ENCODE measurements at places on chromosomes 1 and 21.

DNA sequence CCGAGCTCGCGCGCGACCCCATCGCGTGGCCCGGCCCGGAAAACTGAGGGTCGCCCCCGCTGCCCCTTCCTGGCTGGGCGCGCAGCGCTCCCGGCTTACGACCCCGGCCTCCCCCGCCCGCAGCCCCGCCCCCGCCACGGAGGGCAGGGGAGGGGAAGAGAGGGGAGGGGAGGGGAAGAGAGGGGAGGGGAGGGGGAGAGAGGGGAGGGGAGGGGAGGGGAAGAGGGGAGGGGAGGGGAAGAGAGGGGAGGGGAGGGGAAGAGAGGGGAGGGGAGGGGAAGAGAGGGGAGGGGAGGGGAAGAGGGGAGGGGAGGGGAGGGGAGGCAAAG is 6.7 kb upstream of the ANKRD65 start:
- DNase-seq = no peak

- DNase-seq = no peak
Measured at GRCh38 chr21:35106246-35106835, 57.2 kb upstream of the RUNX1 start.

DNA sequence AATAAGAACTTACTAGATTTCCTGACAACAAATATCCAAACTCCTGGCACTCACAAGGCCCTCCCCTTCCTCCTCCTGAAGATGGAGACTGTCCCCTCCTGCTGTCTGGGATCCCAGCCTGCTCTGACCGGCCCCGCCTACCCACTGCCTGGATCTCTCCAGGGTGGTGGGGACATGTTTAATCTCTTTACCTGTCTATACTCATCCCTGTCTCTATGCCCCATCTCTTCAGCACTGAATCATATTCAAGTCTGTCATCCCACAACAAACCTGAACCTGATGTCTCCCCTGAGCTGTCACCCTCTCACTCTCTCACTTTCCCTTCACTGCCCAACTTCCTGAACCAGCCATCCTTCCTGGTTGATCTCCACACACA is 22.1 kb downstream of the MATN1 start:
- no peak for DNase-seq

DNA sequence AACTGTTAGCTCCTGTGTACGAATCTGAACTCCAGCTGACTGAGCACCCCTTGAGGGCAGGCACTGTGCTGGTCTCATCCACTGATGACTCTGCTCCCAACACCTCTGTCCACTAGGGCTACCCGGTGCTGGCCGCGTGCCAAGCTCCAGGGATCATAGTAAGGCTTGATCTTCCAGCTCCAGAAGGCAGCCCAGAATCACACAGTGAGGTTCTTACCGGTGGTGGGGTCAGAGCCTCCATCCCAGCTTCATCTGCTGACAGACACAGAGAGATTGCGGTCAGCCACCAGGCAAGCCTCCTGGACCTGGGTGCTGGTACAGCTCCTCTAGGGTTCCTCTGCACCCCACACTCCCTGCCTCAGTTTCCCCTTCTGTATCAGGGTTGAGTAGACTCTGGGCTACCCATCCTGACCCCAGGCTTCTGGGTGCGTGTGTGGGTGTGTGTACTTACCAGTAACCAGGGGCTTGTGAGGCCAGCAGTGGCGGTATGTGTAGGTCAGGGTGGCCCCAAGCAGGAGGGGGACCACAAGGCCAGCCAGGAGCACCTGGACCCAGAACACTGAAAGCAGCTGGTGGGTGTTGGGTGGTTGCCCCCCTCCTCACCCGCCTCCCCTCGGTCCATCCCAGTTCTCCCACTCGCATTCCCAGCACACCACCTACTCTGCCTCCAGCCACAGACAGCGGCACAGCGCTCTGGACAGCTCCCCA is 3.4 kb downstream of the TNFRSF25 start:
- no peak for DNase-seq

GRCh38 chr1:229106526-229107125 is 164.3 kb upstream of the RAB4A start:
- DNase-seq = no peak

DNA sequence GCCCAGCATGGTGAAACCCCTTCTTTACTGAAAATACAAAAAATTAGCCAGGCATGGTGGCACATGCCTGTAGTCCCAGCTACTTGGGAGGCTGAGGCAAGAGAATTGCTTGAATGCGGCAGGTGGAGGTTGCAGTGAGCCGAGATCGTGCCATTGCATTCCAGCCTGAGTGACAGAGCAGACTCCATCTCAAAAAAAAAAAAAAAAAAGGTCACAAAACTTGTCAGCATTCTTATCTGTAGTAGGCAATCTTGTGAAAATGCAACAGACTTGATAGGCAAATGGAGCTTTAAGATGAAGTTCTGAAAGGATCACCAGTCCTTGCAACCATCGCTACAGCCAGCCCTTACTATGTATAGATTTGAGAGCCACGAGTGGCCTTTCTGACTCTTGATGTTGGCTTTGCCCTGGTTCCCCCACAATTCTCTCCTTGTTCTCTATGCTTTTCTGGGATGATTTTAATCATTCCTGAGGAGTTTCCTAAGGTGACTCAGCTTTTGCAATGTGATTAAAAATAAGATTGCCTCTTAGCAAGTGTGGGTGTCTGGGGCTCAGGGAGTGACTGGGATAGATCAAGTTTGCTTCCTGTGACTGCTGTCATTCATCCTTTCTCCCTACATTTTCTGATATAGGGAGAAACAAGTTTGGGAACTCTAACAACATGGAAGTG is 7.1 kb upstream of the MAP1LC3C start:
- peak; percentile 69 for DNase-seq

- DNase-seq = no peak
Measured at GRCh38 chr1:54371038-54371941, 34.9 kb downstream of the SSBP3 start.

DNA sequence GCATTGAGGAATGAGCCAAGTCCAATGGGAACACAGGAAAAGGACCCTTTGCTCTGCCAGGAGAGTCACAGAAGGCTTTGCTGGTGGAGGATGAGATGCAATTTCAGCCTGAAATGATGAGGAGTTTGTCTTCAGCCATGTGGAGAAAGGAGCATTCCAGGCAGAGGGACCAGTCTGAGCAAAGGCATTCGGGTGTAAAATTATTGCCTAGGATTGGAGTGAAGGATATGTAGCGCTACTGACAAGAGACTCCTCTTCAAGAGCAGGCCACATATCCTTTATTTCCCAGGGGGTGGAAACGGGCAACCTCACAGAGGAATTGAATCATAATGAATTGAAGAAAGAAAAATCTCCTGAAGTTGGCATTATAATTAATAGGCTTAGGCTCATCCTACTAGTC is 1.1 kb upstream of the CSF1 start:
- no peak for DNase-seq

- no peak for DNase-seq
Measured at GRCh38 chr1:162982364-162982763, 86.8 kb upstream of the RGS4 start.

GRCh38 chr1:176374967-176375569 is 87.9 kb upstream of the PAPPA2 start:
- peak; percentile 69 for DNase-seq

- DNase-seq = no peak
Measured at GRCh38 chr1:89703469-89703868, 70.5 kb downstream of the LRRC8C start.

All from EH (cell line).